Activated naive CD8-positive, alpha-beta T cell treated with anti-CD3 and anti-CD28 coated beads, Interleukin-2, amount 50 U/mL, for 24 hours (primary cell): ENCODE measurements at places on chromosomes 1 and 21.

DNA sequence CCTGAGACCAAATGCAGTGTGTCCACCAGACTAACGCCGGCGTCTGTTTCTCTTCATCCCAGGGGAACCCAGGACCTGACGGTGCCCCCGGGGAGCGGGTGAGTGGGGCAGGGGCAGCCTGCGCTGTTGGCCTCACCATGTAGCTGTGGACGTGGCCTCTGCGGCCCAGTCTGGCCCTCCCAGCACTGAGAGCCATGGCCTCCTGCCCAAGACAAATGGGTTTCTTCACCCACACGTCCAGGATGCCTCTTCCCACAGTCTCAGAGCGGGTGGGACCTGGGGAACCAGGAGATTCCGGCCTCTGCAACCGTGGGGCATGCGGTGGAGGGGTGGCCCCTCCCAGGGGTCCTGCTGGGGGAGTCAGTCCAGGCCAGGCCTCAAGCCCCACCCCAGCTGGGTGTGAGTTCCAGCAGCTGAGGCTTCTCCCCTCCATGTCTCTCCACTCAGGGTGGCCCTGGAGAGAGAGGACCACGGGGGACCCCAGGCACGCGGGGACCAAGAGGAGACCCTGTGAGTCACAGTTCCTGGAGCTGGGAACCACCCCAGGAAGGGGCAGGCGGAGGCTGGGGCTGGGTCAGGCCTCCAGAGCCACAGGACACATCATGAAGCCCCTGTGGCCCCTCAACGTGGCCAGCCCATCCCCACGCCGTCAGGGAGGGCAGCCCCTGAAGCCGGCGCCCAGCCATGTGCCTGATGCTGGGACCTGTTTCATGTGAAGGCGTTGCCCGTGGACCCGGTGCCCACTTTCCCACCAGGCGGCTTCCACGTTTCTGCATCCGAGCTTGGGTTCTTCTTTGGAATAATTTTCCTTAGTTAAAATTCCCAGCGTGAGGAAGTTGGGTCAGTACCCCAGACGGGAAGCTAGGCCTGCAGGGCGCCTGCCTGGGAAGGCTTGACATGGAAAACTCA is 11.0 kb downstream of the COL6A1 start:
- DNase-seq: no peak

DNA sequence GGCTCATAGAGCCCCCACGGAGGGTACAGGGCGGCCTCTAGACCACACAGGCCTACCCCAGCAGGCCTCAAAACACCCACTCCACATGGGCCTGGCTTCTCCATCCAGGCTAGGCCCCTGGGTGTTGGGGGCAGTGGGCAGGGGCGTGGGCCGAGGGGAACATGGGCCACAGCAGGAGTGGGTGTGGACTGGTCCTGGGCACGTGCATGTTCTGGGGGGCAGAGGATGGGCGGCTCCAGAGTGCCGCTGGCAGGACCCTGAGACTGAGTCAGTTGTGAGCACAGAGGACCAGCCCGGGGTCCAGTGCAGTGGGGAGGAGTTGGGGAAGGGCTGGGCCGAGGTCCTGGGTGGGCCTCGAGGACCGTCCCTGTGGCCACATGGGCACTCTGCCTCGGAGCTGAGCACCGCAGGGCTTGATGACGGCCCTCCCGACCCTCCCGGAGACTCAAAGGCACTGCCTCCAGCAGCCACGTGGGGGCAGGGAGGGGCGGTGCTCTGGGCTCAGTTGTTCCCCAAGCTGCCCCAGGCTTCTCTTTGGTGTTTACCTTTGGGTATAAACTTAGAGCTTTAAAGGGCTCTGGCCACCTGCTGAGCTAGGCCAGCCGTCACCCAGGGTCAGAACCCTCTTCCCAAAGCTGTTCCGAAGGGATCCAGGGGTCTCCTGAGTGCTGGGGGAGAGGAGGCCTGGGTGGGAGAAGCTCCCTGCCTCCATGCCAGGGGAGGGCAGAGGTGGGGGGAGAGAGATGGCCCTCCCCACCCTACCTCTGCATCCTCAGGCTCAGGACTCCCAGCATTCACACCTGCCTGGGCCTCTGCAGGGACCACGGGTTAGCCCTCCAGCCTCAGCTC is 79.9 kb downstream of the MORN1 start:
- DNase-seq: peak; percentile 67

DNA sequence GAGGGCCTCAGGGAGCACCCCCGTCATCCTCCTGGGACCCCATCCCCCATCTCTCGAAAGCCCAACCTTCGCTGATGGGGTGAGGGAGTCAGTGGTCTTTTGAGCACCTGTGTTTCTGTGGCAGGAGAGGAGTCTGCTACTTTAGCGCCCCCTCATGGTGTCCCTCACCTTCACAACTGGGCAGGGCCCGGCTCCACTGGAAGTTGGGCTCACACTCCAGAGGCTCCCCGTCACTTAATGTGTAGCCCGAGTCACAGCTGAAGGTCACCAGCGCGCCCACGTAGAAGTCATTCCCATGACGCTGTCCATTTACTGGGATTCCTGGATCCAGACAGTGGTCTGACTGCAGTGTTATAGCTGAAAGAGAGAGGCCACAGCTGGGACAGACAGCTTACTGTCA is 139.5 kb upstream of the HMGB4 start:
- DNase-seq: no peak

DNA sequence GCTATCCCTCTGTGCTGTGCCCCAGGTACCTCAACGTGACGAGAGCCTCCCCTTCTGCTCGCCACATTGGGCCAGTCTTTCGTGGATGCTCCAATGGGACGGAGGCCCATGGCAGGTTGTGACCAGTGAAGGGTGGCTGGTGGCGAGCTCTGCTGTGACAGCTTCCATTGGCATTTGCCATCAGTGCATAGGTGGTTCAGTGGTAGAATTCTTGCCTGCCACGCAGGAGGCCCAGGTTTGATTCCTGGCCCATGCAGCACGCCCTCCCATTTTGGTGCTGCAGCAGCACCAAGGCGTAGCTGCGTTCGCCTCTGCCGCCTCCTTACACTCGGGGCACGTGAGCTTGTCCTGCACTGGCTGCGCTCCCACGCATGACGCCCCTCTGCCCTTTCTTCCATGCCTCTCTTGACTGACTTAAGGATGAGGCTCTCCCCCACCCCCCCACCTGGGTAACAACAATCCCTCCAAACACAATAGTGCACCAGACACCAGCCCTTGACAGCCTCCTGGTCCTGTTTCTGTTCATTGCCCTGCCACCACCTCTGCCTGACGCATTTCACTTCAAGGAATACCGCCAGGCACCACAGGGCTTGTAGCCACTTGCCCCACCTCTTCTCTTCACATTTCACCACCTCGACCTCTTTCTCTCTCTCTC is 24.7 kb upstream of the FCGR2A start:
- no peak for DNase-seq

- DNase-seq: no peak
These were observed 106.6 kb downstream of the OMA1 start for GRCh38 chr1:58439946-58440345.

DNA sequence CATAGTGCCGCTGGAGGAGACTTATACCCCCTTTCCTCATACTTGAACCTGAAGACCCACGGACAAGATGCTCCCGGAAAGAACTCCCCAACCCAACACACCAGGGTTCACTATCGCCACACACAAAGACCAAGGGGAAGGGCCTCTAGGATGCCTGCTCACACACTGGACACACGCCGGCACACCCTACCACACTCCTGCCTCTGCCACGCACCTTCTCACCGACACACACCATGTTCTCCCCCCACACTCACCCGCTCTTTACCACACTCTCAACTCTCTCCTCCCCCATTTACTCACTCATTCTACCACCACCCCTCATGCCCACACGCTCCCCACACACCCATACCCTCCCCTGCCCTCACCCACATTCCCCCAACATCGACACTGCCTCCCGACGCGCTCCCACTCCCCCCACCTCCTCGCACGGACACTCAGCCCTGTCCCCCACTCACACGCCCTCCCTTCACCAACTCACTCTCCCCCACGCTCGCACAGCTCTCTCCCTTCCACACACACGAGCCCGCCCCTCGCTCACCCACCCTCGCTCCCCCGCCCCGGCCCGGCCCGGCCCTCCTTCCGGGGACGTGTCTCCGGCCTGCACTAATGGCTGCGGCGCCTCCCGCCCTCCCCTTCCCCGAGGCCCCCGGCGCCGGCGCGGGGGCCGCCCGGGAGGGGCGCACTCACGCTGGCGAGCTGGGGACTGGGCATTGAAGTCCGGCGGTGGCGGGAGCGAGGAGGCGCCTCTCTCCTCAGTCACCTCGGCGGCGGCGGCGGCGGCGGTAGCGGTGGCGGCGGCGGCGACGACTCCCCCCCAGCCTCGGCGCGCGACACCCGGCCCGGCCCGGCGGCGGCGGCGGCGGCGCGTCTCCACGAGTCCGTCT is 626 bp downstream of the PTP4A2 start:
- peak; percentile 76 for DNase-seq

DNA sequence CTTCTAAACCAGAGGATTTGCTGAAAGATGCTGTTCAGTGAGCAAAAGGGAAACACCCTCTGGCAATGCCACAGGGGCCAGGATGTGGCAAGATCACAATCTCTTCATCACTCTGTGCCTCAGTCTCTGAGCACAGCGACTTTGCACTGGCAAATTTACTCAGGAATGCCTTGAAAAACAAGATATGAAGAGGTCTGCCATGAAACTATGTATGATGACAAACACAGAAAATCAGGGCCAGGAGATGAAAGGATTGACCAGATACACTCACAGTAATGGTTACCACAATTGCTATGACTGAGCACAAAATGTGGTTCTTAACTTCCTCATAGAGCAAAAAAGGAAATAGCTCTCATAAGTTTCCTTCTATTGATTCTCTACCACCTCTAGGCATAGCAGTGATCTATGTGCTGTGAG is 5.8 kb downstream of the TTC13 start:
- peak; percentile 38 for DNase-seq

DNA sequence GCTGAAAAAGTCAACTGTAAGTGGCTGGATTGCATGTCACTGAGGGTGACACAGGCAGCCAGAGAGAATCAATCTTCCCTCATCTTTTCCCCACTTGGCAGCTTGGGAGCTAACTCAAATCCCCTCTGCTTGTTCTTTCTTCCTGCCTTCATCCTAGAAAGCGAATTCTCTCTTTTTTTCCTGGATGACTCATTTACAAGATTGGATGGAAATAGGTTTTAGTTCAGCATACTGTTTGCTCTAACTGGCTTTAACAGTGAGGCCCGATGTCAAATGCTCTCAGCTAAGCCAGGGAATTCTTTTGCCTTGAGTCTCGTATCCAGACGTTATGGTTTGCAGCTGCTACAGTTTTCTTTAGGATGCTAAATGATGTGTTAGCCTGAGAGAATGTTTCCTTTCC is 72.7 kb downstream of the HUNK start:
- DNase-seq: no peak

- no peak for DNase-seq
These were observed 103.1 kb downstream of the TOMM20 start for GRCh38 chr1:235025422-235025984.

DNA sequence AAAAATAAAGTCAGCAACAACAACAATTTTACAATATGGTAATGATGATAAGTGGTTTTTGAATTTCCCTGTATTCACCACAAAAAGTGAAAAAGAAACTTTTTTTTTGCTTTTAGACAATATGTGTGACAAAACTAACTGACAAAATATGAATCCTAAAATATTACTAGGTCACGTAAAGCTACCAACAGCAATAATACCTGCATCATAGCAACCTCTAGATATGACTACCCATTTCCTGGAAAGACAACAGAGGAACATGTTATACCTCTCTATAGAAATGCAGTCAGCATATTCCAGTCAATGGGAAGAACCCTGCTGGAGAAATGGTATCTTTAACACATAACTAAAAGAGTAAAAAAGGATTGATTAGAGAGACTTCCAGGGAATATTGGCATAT is 73.7 kb downstream of the PDE4B start:
- no peak for DNase-seq
